ENCODE measurements at places on chromosomes 1 and 21.

DNA sequence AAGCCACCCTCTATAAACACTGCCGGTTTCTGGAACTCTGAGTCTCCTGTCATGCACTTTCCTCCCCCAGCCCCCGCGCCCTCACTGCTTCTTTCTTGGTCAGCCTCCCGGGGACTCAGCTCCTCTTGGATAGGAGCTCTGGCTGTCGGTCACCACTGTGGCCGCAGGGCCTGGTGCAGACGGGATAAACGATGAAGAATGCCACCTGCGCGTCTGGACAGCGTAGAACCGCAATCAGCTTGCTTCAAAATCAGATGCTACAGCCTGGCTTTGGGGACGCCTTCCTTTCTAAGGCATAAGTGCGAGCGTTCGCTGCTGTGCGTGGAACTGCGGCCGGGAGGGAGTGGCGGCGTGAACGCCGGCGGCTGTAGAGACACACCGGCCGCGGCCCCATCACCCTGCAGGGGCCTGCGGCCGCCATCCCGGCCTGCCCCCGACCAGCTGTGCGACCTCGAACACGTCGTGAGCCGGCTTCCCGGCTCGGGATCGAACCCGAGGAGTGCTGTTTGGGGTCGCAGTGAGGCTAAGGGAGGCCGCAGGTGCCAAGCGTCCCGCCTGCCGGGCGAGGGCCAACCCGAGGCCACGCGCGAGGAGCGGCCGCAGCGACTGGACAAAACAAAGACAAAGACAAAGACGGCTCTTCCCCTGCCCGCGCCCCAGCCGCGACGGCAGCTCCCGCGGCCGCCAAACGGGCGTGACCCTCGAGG is 688 bp downstream of the PTTG1IP start:
- DNase-seq = no peak

GRCh38 chr1:110875216-110875731 is 2.3 kb downstream of the CD53 start:
- no peak for DNase-seq

DNA sequence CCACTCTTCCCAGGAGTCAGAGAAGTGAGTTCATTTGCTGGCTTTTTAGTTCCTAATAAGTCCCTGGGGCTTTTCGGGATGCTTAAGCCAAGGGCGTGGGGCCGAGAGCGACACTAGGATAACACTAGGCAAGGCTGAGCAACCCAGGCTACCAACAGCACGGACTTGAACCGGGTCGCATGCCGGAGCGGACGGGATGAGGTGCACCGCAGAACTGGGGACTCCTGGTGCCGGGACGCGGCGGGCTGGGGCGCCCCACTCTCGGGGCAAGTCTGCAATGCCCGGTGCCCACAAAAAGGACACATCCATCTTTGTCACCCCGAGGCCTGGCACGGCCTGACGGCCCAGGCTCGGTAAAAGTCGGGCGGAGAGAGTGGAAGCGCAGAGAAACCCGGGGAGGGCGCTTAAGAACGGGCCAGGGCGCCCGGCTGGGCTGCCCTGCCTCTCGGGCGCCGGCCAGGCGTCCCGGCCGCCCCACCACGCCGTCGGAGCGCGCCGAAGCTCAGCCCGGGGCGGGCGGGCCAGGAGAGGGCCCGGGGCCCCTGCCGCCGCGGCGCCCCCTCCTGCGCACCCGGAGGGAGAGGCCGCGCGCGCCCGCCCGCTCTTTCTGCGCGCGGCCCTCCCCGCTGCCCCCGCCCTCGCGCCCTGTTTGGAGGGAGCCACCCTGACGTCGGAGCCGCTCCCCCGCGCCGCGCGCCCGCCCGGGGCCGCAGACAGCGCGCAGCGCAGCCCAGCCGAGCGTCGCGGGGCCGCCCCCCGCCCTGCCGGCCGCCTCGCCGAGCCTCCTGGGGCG is at the start of gene NBL1:
TSS of gene NBL1 (plus strand) at position 710 of the 793 bp plus-strand sequence. CDS start 10,720 bp downstream, outside the sequence.
- no peak for DNase-seq

DNA sequence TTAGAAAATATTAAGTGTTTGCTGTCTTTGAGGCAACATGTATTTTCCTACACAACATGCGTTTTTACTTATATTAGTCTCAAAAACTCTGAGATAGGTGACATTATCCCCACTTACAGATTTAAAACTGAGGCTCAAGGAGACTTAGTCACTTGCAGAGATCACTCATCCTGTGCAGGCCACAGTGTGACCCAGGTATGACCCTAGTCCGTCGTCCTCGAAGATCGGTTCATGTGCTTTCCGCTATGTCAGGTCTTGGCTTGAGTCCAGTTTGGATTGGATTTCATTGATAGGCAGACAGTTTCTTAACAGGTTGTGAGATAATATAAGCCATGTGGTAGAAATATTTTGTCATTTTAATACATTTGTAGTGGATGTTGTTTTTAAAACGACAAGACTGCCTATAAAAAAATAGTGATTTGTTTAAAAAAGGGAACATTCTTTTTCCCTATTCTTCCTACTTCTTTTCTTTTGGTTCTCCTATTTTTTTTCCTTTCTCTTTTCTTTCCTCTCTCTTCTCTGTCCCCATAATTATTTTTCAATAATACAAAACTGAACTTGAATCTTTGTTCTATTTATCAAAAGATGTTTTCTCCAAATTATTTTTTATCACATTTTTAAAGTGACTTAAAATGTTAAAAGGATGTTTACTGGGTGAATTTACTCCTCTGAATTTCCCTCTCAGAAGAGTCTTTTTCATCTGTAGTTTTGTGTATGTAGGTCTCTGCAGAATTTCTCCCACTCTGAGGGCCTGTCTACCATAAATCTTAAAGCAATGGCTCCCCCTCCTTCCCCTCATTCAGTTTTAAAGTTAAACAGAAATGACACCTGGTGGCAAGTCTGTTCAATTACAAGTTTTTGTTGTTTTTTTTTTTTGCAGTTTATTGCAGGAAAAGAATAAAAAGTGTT is 81.8 kb downstream of the PHTF1 start:
- peak; percentile 22 for DNase-seq

GRCh38 chr1:11796036-11796828 is 9.5 kb downstream of the MTHFR start:
- no peak for DNase-seq

- no peak for DNase-seq
These were observed 2.5 kb downstream of the MFSD2A start for GRCh38 chr1:39957299-39958015.

GRCh38 chr1:233359431-233359830 is 31.9 kb downstream of the MAP3K21 start:
- no peak for DNase-seq

DNA sequence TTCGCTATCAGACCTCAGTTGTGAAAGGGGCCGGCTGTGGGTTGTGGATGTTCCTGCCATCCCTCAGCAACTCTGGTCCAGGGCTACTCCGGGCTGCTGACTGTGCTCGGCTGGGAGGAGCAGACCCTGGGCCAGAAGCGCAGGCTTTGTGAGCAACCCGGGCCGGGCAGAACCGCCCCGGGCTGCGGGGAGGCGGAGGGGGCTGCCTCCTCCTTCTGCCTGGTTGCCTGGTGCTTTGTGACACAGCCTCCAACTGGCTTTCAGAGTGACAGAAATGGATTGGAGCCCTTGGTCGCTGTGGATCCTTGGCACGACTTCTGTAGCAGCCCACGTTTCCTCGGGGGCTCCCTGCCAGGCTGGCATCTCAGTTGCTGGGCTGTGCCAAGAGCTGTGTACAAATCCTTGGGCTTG is 10.0 kb downstream of the DRAXIN start:
- DNase-seq = no peak

DNA sequence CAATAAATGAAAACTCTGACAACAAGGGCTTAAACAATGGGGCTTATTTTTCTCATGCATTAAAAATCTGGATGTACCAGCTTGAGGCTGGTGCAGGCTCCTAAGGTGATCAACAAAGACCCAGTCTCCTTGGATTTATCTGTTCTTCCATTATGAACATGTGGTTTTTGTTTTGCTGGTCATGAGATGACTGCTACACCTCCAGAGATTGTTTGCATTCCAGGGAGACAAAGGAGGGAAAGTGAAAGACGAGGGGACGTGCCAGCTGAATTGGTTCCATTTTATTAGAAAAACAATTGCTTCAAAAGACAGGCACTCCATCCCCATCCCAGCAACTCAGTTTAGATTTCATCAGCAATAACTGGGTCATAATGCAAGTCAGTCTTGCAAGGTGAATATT is 90.9 kb upstream of the KCNK1 start:
- no peak for DNase-seq

DNA sequence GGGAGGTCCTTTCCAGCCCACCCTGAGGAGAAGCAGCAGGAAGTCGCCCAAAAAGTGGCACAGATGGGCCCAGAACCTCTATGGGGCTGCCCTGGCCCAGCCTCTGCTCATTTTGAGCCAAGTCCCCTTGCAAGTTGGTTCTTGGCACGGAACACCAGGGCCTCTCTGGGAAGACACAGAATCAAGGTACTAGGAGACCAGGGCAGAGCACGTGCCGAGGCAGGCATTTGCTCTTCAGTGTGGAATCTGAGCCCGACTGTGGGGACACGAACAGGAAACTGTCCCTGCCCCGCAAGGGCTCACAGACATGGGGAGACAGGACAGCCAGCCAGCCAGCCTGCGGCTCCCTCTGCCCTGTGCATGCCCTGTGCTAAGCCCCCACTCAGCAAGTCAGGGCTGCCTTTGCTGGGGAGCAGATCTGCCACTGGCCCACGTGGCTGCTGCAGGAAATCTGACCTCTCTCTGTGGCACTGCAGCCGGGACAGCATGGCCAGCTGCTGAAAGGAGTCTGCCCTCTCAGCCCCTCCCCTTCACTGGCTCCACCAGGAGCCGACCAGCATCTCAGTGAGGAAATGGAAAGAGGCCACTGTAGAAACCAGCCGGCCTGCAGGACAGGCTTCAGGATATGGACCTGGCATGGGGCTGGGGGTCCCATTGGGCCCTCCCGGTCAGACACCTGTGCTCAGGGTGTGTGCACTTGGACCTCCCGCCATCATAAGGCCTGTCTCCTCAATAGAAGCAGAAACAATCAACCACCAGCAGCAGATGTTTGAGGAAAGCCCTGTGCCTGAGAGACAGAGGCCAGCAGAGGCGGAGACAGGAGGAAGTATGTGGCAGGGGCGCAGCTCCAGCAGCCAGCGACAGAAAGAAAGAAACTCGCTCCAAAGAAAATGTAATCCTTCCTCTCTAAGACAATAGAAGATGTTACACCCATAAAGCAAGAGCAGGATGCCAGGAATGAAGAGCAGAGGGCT is 3.7 kb downstream of the ARHGEF16 start:
- no peak for DNase-seq

GRCh38 chr1:82160903-82161302 is 360.2 kb downstream of the ADGRL2 start:
- no peak for DNase-seq

GRCh38 chr1:85577419-85578320 is 2.9 kb upstream of the CCN1 start:
- no peak for DNase-seq

GRCh38 chr1:13495186-13495585 is 18.6 kb downstream of the LRRC38 start:
- no peak for DNase-seq

- no peak for DNase-seq
These were observed 272.6 kb downstream of the S1PR1 start for GRCh38 chr1:101509370-101509769.

GRCh38 chr21:14572204-14572780 is 26.2 kb upstream of the SAMSN1 start:
- DNase-seq = no peak

- no peak for DNase-seq
These were observed 3.5 kb upstream of the TTC22 start for GRCh38 chr1:54804471-54805132.

GRCh38 chr1:223702735-223703667 is 9.3 kb upstream of the CAPN2 start:
- DNase-seq = peak; percentile 67

DNA sequence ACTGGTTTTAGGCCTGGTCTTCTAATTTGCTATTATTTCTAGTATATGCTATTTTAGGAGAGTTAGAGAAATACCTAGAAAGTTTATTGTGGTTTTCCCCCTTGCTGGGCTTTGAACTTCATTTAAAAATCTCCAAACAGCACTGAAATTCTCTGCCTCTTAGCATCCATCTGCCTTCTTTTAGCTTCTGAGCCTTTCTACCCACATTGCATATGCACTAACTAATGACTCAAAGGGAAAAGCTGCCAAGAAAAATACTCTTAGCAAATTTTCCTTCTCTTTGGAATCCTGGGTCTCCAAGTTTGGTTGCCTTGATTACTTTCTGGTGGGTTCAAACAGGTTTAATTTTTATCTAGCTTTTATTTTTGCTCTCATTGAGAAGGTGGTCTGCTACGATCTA is 408.4 kb upstream of the PTBP2 start:
- DNase-seq = no peak

DNA sequence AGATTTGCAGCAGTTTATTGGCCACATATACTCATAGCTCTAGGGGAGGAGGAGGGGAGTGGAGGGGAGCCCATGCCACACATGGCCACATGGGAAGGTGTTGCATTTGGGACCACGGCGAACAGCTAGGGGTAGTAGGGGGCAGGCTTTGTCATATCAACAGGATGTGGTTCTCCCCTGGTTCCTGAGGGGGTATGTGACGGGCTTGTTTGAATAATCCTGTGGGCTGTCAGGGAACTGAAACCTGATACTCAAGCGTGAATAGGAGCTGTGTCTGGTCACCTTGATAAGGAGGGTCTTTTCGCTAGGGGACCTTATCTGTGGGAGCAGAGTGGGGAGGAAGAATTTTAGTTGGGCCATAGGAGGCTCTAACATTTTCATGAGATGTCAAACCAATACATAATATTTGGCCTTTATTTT is 264.7 kb downstream of the CTH start:
- DNase-seq = no peak

DNA sequence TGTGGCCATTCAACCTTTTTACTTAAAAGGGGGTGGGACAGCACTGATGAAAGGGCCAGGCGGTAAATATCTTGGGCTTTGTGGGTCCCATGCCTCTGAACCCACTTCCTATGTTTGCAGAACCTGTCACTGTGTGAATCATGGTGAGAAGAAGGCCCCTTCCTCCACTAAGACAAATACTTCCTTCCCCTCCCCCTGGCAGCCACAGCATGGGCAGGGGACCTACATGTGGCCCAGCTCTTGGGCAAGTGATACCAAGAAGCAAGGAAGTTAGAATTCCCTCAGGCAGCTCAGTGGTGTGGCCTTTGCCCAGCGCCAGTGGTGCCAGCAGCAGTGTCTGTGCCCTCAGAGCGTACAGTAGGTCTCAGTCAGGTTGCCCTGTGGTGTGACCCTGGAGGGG is 168.6 kb downstream of the TRIM33 start:
- DNase-seq = no peak

- DNase-seq = no peak
These were observed 566.1 kb downstream of the PTPRU start for GRCh38 chr1:29802181-29803068.

DNA sequence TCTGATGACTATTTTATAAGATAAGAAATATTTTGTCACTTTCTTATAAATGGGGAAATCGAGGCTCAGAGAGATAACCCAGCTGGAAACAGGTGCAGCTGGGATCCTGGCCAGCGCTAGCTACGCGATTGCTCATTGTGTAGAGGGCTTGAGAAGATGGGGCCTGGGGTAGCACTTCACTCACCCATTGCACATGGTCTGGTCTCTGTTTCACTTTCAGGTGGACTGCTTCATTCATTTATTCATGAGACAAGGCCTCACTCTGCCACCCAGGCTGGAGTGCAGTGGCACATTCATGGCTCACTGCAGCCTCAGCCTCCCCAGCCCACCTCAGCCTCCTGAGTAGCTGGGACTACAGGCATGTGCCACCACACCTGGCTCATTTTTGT is 23.8 kb downstream of the UBE4B start:
- no peak for DNase-seq

GRCh38 chr1:198072177-198072576 is 84.6 kb upstream of the NEK7 start:
- DNase-seq = no peak

Data from H4 (cell line).